ENCODE measurements at places on chromosomes 13 and 19.

DNA sequence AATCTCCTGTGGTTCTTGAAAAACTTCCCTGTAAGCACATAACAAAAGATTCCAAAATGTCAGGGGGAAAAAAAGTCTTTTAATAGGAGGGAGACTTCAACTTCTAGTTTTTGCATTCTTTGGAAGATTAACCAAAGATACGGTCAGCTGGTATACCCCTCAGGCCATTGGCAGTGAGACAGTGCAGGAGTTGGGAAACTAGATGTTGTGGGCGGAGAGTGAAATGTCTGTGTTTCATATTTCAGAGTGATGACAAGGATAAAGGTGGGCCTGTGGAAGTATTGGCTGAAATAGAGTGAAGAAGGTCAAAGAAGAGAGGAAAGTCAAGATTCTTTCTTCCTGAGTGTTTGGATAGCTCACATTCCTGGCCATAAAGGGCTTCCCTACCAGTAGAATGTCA is 40.8 kb downstream of the CYP2B6 start:
- DNase-seq: no peak

DNA sequence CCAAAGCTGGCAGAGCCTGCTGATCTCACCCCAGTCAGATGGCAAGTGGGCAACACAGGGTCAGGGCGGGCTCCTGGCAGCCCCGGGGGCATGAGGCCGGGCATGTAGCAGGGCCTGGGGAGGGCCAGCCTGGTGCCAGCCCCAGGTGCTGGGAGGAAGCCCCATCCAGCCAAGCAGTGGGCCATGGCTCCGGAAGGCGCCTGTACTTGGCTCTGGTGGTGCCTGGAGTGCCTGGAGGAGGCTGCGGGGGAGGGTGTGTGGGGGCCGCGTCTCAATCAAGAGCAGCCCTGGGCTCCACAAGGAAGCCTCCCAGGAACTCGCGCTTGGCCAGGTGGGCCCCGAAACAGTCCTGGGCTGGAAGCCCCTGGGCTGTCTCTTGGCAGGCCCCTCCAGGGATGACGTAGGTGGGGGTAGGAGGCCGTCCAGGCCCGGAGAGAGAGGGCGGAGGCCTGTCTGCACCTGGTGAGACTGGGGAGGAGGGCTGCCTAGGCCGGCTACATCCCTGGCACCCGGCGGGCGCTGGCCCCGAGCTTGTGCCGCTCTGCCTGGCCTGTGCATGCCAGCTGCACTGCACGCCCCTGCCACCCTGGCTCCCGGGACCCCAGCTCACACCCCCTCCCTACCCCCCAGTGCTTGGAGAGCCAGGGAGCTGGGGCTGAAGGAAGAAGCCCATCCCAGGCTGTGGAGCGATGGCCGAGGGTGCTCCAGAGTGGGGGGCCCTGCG is 45.9 kb downstream of the COMP start:
- DNase-seq: no peak

DNA sequence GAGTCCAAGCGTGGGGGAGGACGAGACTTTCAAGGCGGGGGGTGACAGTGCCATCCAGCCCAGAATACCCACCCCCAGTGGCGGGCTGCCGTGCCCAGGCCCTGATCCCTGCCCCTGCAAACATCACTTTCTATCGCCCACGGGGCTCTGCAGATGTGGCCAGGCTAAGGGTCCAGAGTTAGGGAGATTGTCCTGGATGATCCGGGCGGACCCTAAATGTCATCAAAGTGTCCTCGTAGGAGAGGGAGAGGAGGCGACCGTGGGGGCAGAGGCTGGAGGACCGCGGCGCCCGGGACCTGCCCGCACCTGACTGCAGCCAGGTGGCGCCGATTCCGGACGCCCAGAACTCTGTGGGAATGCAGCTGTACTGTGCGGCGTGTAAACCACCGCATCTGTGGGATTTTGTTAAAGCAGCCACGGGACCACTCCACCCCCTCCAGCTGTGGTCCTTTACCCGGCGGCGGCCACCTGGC is 32.4 kb downstream of the GJA3 start:
- DNase-seq: peak; percentile 15

DNA sequence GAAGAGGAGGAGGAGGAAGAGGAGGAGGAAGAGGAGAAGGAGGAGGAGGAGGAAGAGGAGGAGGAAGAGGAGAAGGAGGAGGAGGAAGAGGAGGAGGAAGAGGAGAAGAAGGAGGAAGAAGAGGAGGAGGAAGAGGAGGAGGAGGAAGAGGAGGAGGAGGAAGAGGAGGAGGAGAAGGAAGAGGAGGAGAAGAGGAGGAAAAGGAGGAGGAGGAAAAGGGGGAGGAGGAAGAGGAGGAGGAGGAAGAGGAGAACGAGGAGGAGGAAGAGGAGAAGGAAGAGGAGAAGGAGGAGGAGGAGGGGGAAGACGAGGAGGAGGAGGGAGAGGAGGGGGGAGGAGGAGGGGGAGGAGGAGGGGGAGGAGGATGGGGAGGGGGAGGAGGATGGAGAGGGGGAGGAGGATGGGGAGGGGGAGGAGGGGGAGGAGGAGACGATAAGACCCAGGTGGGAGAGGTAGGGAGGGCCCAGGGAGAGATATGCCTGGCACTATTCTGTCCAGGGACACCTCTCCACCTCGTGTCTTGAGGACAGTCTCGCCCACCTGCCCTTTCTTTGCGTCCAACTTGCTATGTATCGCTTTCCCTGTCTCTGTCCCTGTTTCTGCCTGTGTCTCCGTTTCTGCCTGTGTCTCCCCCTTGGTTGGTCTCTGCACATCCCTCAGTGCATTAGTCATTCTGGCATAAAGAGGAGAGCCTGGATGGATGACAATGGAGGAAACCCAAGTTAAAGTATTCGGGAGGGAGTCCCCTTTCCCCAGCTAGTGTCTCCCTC is 7.1 kb upstream of the KLK5 start:
- no peak for DNase-seq

DNA sequence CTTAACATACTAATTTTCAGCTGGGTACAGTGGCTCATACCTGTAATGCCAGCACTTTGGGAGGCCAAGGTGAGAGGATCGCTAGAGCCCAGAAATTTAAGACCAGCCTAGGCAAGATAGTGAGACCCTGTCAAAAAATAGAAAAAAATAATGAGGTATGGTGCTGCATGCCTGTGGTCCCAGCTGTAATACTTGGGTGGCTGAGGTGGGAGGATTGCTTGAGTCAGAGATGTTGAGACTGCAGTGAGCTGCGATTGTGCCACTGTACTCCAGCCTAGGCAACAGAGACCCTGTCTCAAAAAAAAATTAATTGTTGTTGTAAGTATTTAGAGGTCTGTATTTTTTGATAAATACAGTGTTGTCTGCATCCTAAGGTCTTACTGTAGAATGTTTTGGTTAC is 66.8 kb downstream of the FNDC3A start:
- DNase-seq: no peak

GRCh38 chr19:31960474-31960873 is 384.9 kb upstream of the ZNF507 start:
- no peak for DNase-seq

GRCh38 chr19:29953352-29954247 is 11.6 kb downstream of the URI1 start:
- DNase-seq: no peak

- no peak for DNase-seq
Measured at GRCh38 chr19:1811942-1812425, at the start of gene ATP8B3. ATP8B3 (minus strand) TSS chr19:1812276; CDS start chr19:1811736, 540 bp downstream.

DNA sequence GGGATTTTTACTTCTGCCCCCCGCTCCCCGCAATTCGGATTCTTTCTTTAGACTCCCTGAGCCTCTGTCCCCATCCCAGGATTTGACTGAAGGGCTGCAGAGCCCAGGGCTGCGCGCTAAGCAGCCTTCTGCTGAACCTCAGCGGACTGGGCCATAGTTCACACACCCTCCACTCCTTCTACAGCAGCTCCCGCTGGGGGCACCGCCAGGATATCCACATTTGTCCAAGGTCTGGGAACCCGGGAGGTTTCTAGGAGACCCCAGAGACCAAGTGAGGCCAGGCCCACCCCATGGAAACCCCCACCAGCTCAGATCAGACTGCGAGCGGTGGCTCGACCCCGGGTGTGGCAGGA is 463.3 kb downstream of the ITGBL1 start:
- peak; percentile 91 for DNase-seq
